ENCODE measurements at places on chromosomes 3 and 15.

GRCh38 chr3:23474580-23475357, 271.6 kb downstream of the UBE2E2 start:
- DNase-seq: no peak

- no peak for DNase-seq
Measured at GRCh38 chr15:58564981-58565380, 133.2 kb downstream of the LIPC start.

DNA sequence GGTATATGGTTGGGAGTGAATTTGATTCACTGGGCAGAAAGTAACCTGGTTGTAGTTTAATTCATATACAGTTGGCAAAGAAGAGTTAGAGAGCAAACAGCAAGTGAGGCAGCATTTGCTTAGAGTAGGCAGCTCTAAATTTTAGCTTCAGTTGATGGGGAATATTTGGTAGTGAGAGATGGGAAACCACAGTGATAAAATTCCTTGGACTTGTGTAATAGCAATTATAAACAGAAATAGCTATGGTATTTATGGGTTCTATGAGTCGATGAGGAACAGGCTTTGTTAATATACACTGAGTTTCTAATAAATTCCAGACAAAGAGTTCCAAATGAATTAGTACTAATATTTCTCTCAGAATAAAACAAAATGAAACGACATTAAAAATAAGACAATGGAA, 894.0 kb downstream of the ROBO2 start:
- DNase-seq: no peak

DNA sequence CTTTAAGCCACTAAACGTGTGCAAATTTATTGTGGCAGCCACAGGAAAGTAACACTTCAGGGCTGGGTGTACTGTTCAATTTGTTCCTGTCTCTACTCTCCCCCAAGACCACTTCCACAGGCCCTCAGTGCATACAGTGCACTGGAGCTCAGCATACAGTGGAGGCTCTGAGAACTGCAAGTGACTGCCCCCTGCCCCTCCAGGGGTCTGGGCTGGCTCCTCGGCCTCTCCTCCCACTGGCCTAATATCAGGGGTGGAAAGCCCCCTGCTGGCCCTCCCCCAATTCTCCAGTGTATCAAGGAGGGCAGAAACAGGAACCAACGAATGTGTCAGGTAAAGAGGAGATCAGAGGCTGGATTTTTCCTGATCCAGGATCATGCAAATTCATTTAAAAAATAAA, 19.9 kb upstream of the HEG1 start:
- DNase-seq: no peak

- DNase-seq: no peak
Measured at GRCh38 chr3:132261506-132261905, 55.7 kb upstream of the ACP3 start.

GRCh38 chr15:87470923-87471322, 785.6 kb downstream of the NTRK3 start:
- DNase-seq: no peak

DNA sequence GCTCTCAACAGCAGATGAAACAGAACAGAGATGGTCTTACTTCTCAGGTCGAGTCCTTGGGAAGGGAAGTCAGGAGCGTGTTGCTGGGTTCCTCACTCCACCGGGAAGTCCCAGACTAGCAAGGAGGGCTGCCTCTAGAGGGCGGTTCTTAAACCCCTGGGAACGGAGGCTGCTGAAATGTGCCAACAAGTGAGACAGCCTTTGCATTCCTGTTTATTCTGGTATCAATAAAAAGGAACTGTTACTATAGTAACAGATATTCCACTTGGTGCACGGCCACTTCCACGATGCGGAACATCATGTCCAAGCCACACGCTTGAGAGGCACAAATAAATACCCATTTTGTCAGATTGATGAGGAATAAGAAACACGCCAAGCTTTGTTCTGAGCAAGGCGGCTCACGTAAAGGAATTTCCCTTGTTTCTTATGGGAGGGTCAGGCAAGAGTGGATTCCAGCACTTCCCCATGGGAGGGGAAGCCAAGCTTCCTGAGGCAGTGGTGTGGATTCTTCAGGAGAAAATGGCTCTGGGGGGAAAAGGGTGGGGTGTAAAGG, at the start of gene FAM107A:
Gene FAM107A (minus strand): TSS at position 123 of the 553 bp plus-strand sequence. CDS start 7,531 bp downstream, outside the sequence.
- no peak for DNase-seq

DNA sequence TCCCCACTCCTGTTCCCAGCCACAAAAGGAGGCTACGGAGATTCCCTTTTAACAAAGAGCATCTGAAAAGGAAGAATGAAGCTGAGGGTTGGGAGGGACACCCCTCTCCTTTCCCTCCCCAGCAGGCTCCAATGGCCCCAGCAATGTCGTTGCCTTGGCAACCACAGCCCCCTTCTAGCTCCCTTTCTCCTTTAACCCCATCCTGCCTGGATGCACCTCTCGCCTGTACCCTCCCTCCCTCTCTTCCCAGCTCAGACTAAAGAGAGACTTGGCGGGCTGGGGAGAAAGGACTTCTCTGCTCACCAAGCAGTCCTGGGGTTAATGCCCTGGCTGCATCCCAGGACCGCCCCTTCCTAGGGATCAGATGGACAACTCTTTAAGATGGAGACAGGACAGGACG, 7.1 kb upstream of the RPL29 start:
- no peak for DNase-seq

- DNase-seq: no peak
Measured at GRCh38 chr3:184332370-184333090, 4.9 kb upstream of the FAM131A start.

DNA sequence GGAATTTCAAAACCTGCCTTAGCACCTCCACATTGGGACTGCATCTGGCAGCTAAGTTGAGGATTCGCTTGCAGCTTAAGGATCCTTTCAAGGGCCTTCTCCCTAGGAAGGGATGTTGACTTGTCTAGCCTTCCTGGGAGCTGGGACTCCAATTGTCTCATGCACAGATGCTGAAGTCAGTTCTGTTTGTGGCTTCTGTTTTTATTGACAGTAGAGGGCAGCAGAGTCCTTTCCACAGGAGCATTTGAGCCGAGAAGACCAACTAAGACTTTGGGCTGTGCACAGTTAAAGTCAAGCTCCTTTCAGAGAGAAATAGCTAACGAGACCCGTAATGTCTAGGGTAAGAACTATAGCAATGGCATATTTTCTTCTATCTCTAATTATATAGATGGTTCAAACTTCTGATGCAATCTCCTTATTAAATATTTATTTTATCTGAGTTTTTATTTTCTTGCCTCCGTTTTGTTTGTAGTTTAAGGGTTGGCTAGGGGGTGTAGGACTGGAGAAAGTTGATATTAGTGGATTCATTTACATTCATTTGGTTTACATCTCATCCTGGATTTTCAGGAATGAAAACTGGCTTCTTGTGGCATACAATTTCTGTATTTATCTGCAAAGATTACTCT, 59.7 kb upstream of the KBTBD8 start:
- no peak for DNase-seq

DNA sequence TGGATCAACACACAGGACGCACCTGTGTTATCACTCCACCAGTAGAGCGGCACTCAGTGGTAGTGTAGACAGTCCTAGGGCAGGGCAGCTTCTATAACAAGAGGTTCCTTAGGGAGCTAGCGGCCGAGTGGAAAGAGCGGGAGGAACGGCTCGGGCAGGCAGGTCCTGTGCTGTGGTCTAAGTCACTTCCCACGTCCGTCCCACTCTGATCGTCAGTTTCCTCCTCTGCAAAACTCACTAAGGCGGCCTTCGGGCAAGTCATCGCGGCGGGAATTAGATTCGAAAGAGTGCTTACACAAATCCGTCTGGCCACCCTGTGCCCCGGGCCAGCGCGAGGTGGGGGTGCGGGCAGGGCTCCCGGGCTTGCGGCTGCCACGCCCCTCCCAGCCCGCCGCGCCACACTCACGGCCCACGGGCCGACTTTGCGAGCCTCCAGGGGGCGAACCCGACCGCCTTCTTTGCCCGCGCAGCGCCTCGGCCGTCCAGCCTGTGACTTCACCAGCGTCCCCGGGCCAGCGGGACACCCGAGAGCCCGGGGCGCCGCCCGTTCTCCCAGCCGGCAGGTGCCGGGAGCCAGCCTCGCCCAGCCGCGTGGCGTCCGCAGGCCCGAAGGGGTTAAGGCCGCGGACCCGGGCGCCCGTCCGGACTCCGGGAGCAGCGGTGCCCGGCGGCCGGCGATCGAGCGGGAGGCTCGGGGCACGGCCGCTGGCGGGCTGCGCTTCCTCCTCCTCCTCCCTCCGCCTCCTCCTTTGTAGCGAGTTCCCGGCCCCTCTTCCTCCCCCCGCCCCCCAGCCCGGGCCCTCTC, 416 bp upstream of the CORO2B start:
- DNase-seq: no peak

- DNase-seq: no peak
Measured at GRCh38 chr15:52362497-52362896, 66.9 kb upstream of the MYO5C start.

DNA sequence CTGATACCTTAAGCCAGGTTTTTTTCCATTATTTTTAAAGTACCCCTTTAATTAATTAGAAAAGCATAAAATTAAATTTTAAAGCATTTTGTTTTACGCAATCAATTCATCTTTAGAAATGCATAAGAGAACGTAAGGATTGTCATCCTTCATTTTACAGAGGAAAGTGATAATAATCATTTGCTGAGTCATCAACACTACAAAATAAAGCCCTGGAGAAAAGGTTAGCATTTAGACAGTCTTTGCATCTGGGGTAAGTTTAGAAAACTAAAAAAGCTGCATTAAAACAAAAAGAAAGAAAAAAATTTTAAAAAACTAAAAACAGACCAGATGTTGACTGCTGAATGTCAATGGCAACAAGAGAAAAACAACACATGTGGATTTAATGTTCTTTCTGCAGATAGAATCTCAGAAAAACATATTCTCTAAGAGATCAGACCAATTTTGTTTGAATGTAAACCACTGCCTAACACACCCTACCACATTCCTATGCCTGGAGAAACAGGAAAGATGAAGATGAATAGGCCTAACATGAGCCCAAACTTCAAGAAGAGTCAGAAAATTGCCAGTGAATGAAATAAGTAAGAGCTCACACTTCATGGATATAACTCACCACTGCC, 59.9 kb downstream of the SUCNR1 start:
- no peak for DNase-seq

DNA sequence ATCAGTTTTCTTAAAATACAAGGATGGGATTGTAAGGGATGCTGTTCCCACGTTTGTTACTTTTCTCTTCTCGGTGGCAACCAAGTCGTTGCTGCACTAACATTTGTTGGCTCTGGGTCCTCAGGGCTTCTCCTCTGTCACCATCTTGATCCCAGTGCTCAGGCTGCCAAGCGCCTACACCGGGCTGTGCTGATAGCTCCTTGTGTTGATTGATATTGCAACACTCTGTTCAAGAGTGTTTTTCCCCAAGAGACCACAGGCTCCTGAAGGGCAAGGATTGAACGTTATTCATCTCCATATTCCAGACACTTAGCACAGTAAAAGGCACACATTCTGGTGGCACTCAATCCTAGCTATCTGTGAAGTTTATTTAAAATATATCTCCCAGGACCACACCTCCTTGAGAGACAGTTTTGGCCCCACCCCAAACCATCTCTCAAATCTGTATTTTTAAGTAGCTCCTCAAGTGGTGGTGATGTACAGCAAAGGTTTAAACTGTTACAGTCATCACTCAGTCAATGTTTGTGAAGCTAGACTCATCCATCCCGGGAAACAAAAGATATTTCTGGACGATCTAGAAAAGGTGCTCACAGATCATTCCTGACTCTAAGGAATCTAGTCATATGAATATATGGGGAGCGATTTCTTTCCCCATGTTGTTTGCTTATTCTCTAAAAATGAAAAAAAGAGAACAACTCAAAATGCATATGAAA, 38.5 kb upstream of the FOXP1 start:
- DNase-seq: no peak

DNA sequence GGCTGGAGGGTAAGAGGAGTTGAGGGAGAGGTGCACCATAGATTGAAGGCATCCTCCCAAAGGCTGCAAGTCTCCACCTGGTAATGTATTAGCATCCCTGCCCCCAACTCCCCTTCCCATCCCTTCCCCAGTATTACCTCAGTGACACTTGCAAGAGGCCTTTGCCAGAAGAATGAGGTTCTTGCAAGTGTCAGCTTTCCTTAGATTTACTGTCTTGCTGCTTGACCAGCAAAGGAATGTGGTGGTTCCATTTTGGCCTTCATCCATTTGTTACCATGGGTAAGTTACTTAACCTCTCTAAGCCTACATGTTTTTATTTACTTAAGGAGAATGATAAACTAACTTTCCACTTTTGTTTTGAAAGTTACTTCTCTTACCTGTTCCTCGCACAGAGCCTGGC, 108.9 kb downstream of the LRTM1 start:
- no peak for DNase-seq

DNA sequence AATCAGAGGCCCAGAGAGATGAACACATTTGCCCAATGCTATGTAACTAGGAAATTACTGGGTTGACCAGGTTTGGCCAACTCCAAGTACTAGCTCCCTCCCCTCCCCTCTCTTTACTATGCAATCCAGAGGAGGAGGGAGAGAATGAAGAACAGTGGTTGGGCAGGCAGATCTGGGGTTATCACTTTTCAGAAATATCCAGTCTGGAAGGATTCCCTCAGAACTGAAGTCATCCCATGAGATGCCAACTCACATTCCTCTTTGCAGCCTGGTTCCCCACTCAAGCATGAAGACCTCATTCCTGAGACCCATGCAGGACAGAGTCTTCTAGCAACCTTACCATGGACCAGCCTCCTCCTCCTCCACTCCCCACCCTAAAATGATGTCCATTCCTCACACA, 201.1 kb downstream of the TLE3 start:
- DNase-seq: no peak

- no peak for DNase-seq
Measured at GRCh38 chr3:67031986-67032385, 33.9 kb downstream of the KBTBD8 start.

DNA sequence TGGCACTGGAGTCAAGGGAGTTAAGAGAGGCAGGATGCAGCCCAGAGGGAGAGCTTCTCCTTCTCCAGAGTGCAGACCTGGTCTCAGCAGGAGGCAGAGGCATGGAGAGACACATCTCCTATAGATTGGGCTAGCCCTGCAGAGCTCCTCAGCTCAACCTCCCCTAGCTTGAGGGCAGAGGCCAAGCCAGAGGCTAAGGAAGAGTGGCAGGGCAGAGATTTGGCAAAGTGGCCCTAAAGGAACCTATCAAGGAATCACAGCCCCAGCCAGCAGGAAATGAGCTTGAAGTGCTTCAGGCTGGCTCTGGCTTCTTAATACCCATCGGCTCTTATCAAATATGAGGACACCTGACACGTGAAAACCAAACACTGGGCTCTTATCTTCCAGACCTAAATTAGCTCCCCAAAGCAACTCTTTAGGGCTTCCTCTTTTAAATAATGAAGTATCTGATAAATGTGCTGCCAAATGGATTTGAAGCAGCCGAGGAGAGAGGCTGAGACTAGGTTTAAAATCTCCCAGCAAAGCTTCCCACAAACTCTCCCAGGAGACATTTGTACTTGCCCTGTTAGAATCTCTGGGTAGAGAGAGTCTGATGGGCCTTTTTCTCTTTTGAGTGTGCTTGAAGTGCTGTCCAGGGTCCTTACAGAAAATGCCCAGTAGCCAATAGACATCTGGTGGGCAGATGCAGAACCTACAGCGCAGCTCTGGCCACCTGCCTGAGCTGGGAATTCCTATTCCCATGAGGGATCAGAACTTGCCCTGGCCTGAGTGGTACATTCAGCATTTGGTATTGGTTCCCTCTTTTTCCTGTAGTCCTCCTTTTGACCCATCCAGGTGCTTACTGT, 271.4 kb downstream of the CLSTN2 start:
- no peak for DNase-seq

All from stimulated activated CD4-positive, alpha-beta T cell treated with anti-CD3 and anti-CD28 coated beads, TNF-alpha, amount 100 ng/mL, for 1 hour (primary cell).